Stimulated activated CD8-positive, alpha-beta memory T cell treated with anti-CD3 and anti-CD28 coated beads, Interleukin-12 subunit alpha, Interleukin-12 subunit beta, amount 100 ng/mL, for 1 hour (primary cell): ENCODE measurements at places on chromosomes 16 and 17.

GRCh38 chr16:30875871-30876801, 17.7 kb downstream of the BCL7C start:
- no peak for DNase-seq

DNA sequence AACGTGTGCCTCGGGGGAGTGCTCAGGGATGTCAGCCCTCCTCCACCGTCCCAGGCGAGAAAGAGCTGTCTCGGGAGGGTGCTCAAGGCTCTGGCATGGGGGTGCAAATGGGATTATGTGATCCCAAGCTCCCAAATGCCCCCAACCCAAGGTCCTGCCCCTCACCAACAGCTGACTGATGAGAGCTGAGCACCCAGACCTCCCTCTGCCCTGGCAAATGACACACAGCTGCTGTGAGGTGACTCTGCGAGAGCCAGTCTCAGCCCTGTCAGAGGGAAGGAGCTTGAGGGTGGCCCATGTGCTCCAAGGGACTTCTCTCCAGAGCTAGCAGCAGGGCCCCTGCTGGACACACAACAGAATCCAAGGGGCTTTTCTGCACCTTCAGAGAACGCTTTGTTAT, 7.7 kb downstream of the CDH5 start:
- DNase-seq, result no peak

DNA sequence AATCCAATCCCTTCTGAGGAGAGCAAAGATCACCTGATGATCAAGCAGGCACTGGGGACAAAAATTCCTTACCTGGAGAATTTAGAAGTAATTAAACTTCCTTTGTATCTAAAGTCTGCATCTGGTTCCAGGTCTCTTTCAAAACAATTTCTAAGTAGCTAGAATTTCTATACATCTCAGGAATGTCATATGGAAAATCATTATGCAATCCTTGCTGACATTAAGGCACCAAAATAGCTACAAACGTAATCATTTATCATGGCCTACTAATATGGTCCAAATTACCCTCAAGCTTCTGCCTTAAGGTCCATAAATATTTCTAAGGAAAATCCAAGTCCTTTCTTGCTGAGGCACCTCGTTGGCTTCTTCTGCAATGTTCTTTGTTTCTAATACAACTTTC, 32.9 kb upstream of the YPEL2 start:
- no peak for DNase-seq

DNA sequence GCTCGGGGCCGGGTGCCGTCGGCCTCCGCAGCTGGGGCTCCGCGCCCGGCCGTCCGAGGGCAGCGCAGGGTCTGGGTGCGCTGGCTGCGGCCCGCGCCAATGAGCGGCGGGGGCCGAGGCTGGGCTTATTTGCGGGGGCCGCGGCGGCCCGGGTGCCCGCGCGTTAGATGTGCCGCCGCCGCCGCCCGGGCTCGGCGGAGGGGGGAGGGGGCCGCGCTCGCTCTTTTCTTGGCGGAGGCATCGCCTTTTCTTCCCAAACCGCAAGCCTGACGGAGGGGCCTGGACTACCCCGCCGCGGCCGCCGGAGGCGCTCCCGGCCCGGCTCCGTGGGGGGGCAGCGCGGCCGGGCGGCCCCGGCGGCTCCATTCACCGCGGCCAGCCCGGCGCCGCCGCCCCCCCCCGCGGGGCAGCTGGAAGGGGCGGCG, at the start of gene NOTUM:
TSS of gene NOTUM (minus strand) at position 101 of the 425 bp plus-strand sequence. CDS start 278 bp downstream, outside the sequence.
- DNase-seq, result no peak

- DNase-seq, result no peak
Observed at GRCh38 chr17:55322453-55322985, 57.8 kb downstream of the HLF start.

- no peak for DNase-seq
Observed at GRCh38 chr17:6570731-6571451, 14.5 kb upstream of the PITPNM3 start.

DNA sequence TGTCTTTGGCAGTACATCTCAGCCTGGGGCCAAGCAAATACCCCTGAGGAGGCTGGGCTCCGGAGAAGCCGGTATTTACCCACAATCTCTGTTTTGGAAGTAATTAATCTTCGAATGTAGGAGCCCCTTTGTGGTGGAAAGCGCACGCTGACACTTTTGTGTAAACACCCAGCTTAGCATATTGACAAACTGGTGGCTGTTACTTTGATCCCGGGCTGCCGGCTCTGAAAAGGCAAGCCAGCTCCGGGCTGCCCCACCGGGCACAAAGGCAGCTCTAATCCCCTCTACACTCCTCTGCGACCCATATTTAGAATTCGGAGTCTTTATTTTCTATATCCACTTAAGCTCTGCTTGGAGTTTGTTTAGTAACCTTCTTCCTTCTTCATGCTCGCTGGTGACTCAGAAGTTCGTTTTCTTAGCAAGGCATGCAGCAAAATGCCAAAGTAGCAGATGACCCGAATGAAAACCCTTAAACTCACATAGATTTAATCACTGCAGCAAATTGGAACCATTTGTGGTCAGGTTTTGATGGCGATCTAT, 144.0 kb upstream of the IRX3 start:
- no peak for DNase-seq

GRCh38 chr17:79062691-79063090, 11.9 kb upstream of the ENGASE start:
- no peak for DNase-seq

- DNase-seq, result no peak
Observed at GRCh38 chr16:84024854-84025253, 17.7 kb downstream of the SLC38A8 start.

- no peak for DNase-seq
Observed at GRCh38 chr17:17928398-17929287, 43.6 kb downstream of the TOM1L2 start.

GRCh38 chr17:74452841-74453661, 13.4 kb upstream of the CD300A start:
- DNase-seq, result no peak

- no peak for DNase-seq
Observed at GRCh38 chr17:4127555-4127954, 15.3 kb downstream of the ZZEF1 start.

DNA sequence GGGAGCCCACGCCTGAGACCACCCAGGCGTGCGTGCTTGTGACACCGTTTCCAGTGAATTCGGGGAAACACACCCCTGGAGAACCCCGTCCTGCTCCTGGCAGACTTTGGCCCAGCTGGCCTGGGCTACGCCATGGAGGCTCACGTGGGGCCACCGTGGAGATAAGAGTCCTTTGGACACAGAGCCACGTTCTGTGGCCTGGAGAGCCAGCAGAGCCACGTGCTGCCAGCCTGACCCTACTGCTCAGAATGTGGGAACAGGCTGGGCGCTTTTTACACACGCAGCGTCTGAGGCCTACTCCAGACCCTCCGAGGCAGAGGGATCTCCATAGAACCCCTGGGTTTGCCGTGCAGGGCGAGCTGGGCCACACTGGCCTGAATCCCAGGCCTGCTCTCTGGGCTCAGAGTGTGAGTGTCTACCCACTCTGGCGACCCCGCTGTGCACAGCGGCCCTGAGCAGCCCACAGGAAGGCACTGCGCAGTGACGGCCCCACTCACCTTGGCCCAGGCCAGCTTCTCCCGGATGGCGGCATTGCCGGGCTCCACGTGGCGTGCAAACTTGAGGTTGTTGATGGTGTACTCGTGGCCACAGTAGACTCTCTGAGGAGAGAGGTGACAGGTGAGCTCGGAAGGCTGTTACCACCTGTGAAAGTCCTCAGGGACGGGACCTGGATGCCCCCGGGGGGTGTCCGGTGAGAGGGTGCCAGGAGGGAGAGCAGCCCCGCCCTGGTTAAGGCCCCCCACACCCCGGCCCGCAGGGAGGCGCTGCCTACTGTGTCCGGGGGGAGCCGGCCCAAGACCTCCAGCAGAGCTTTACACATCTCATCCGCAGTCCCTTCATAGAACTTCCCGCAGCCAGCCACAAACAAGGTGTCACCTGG, 10.0 kb downstream of the HAGH start:
- no peak for DNase-seq

DNA sequence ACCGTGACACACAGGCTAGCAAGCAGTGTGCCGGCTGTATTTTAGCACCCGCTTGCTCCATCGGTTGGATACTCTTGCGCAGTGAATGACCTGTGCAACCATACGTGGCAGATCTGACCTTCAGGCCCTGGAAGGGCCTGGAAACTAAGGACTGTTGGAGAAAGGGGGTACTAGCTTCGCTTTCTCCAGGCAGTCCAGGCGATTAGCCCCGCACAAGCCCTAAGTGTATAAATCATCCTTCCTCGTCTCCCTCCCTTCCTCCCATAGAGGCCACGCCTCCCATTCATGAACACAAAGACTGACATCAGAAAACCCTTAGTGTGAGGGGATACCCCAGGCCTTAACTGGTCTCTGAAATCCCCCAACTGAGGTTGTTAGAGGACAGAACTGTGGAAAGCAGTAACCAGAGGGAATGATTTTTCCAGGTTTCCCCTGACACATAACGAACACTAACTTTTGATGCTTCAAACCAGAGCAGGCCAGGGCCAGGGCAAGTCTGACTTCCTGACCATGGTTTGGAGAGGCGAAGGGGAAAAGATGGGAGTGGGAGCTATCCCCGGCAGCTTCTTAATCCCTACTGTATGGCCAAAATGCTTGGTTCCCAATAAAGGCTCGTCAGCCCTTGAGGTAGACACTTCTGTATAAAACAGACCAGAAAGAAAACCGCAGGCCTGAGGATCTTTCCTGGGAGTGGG, 1.4 kb upstream of the DYNLL2 start:
- no peak for DNase-seq

GRCh38 chr16:65757064-65757463, 609.4 kb upstream of the CDH5 start:
- DNase-seq, result no peak

DNA sequence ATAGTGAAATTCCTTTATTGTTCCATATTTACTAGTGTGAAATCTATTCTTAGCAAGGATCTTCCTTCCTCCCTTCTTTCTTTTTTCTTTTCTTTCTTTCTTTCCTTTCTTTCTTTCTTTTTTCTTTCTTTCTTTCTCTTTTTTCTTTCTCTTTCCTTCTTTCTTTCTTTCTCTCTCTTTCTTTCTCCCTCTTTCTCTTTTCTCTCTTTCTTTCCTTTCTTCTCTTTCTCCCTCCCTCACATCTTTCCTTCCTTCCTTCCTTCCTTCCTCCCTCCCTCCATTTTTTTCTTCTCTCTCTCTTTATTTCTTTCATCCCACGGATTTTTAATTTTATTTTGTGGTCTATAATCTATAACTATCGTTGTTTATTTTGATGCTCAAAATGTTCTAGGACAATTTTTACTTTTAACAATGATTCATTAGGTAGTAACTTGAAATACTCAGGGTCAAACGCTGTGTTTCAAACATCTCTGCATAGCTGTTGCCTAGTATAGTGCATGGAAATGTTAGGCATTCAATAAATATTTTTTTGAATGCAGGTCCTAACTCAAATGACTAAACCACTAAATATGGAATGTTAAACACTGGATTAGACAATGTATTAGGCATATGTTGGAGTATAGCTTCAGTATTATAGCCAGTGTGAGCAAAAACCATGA, 178.3 kb downstream of the MAP2K6 start:
- DNase-seq, result no peak

GRCh38 chr17:82177761-82178498, 34.7 kb downstream of the CCDC57 start:
- DNase-seq, result no peak

DNA sequence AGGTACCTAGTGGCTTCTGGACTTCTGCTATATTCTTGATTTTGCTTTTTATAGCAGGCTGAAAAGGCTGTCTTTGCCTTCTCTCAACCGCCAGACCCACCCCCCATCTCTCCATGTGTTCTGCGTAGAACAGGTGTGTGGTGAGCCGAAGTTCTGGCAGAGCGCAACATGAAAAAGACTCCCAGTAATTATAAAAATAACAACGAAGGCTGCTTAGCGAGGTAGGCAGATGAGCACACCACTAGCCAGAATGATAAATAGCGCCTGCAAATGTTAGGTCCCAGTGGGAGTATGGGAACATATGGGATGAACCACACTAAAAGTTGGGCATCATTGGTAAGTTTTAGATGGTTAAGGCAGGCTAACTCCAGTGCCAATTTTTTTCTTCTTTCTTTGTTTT, 14.0 kb upstream of the RBFOX1 start:
- DNase-seq, result no peak

DNA sequence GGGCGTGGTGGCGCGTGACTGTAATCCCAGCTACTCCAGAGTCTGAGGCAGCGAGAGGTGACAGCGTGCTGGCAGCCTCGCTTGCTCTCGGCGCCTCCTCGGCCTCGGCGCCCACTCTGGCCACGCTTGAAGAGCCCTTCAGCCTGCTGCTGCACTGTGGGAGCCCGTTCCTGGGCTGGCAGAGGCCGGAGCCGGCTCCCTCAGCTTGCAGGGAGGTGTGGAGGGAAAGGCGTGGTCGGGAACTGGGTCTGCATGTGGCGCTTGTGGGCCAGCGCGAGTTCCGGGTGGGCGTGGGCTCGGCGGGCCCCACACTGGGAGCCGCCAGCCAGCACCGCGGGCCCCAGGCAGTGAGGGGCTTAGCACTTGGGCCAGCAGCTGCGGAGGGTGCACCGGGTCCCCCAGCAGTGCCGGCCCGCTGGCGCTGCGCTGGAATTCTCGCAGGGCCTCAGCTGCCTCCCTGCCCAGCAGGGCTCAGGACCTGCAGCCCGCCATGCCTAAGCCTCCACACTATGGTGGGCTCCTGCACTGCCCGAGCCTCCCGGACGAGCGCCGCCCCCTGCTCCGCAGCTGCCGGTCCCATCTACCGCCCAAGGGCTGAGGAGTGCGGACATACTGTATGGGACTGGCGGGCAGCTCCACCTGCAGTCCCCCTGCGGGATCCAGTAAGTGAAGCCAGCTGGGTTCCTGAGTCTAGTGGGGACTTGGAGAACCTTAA, 1093.3 kb upstream of the CDH8 start:
- no peak for DNase-seq

DNA sequence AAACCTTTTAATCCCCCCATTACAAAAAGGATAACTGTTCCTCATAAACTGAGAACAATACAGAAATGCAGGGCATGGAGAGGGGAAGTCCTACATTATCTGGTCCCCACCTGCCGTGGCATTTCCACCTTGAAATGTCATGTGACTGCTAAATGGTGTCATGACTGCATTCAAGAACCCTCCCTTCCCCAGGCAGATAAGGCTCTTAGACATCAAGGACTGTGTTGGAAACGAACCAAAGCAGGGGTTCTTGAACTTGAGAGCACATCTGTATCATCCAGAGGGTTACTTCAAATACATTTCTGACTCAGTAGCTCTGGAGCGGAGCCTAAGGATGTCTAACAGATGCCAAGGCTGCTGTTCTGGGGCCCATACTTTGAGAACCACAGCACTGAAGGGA, 18.4 kb downstream of the CMTM3 start:
- no peak for DNase-seq

DNA sequence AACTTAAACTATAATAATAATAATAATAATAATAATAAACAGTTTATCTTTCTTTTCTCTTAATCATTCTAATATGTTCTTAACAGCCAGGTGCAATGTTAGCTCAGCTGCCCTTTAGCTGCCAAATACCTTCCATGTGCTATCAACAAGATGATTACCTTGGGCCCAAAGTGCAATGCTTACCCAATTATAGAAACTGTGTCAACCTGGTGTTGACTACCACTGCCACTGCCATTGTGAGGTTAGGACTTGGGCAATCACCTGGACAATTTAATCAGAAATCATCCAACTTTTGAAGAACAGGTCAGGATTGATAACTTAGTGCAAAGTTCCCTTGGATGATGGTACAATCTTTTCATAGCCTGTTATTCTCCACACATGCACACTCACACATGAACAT, 371.8 kb upstream of the SALL1 start:
- DNase-seq, result no peak
